Astrocyte of the cerebellum (primary cell): ENCODE measurements at places on chromosomes 11 and 22.

GRCh38 chr11:43736502-43737200 lies 56.1 kb downstream of the HSD17B12 start:
- peak; percentile 74 for DNase-seq

DNA sequence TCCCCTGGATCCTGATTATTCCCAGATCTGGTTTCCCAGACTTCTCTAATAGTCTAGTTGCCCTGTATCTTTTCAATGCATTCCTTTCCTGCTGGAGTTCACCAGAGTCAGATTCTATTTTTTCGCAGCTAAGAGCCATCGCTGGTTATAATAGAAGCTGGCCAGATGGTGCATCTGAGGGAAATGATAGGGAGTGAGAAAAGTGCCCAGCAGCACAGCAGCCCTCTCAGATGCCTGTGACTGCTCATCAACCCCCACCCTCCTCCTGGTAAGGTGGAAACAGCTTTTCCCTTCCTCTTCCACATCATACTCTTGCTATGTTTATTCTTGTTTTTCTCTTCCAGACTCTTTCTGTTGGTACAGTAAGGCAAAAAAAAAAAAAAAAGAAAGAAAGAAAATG lies 12.8 kb downstream of the OR8A1 start:
- no peak for DNase-seq

GRCh38 chr22:36285545-36285944 lies 32.6 kb downstream of the APOL1 start:
- no peak for DNase-seq

GRCh38 chr22:49703505-49703904 lies 124.2 kb downstream of the BRD1 start:
- no peak for DNase-seq

GRCh38 chr11:122721201-122721963 lies 65.9 kb downstream of the UBASH3B start:
- DNase-seq, result no peak

DNA sequence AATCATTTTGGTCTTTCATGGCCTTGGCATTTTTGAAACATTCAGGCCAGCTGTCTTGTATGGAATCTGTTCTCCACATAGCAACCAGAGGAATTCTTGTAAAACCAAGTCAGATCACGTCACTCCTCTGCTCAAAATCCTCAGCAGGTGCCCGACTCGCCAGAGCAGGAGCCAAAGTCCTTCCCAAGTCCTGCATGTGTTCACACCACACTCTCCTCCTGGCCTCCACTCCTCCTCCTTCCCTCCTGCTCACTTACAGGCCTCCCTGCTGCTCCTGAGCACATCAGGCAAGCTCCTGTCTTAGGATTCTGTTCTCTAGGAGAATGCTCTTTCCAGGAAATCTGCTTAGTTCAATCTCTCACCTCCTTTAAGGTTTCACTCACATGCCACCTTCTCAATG lies 6.9 kb upstream of the PSMC3 start:
- DNase-seq, result no peak

DNA sequence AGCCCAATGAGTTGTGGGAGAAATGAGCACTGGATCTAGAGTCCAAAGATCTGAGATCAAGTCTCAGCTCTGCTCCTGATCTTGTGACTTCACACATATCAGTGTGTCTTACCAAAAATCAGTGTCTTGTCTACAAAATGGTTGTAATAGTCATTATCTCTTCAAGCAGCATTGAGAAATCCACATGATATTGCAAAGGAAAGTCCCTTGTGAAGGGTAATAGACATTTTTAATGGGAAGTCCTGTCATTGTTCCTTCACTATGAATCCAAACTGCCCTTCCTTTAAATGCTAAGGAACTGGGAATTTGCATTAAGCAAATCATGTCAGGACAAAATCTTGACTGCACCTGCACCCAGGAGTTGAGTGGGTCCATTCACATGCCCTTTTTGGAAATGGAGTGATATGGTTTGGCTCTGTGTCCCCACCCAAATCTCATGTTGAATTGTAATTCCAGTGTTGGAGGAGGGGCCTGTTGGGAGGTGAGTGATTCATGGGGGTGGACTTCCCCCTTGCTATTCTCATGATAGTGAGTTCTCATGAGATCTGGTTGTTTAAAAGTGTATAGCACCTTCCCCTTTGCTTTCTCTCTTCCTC lies 51.1 kb downstream of the COMMD9 start:
- DNase-seq, result no peak

- peak; percentile 23 for DNase-seq
These were observed 74.6 kb downstream of the CELSR1 start for GRCh38 chr22:46462726-46463371.

DNA sequence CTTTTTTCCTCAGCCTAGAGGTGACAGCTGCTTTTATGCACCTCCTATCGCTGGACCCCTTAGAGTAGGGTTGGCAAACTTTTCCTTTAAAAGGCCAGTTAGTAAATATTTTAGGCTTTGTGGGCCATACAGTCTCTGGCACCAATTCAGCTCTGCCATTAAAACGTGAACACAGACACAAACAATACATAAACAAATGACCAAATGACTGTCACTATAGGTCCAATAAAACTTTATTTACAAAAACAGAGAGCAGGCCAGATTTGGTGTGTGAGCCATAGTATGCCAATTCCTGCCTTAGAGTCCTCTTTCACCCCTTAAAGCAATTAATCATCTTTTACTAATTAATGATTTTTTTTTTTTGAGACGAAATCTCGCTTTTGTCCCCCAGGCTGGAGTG lies 61.1 kb upstream of the RPS13 start:
- DNase-seq, result no peak

GRCh38 chr22:45786726-45787125 lies 115.1 kb downstream of the ATXN10 start:
- DNase-seq, result no peak

DNA sequence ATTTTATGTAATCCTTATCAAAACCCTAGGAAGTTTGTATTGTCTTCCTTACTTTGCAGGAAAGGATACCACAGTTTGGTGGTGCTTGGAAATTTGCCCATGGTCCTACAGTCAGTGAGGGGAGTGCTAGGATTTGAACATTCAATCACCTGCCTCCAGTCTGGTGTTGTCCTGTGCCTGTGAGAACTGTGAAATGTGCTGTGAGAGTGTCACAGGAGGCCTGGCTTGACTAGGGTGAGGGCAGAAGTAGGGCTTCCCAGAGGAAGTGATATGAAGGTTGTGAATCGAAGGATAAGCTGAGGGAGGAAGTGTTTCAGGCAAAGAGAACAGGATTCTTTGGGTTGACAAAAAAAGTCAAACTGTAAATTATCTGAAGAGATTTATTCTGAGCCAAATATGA lies 424.4 kb downstream of the TMEM135 start:
- no peak for DNase-seq

DNA sequence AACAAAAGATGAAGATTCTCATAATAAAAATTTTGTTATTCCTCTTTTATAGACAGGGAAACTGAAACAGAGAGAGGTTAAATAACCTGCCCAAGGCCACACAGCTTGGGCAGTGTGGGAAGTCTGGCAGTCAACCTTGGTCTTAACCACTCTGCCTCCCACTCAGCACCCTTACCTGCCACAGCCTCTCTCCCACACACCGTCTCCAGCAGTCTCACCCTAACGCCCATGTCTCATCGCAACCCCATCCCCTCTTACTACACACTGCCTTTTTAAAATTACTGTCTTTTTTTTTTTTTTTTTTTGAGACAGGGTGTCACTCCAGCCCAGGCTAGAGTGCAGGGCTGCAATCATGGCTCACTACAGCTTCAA lies 25.0 kb downstream of the ARRB1 start:
- no peak for DNase-seq

DNA sequence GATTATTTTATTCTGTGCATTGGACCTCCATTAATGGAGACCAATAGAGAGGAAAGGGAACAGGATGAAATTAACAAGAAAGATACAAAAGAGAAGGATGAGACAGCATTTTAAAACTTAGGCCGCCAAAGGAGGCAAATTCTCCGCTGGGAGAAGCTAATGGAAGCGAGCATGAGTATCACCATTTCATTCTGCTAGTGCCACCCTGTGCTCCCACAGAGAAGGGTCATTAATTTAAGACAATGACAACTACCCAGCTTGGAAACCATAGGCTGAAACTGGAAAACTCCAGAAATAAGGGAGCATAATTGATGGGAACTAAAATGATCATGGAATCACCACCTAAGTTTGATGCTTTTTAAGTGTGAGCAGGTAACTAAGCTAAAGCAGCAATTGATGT lies 69.2 kb downstream of the SLC36A4 start:
- no peak for DNase-seq

DNA sequence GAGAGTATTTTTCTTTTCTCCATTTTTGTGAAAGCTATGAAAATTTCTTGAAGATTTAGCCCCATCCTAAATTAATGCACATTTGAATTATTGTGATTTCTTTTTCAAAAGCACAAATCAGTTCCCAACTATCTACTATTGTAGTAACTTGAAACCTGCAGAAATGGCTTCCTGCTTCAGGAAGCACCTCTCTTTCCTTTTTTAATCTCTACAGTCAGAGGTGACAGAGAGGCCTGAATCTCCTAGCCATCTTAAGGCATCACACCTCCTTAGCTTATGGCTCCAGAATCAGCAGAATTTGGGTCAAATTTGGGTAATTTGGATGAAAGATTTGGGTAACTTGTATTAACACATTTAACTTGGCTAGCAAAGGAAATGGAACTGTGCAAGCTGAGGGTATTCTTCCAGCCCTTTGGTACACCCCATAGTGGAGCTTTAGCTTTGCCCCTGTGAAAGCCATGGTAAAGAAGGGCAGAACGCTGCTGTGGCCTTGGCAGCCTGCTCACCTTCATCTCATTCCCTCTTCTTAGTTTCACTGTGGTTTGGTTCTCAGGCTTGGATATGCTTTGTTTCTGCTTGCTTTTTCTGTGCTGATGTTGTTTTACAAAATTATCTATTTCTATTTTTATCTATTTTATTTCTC lies 16.2 kb downstream of the TBCEL start:
- DNase-seq, result no peak

GRCh38 chr11:2146051-2146450 lies 6.9 kb upstream of the IGF2 start:
- DNase-seq, result no peak

DNA sequence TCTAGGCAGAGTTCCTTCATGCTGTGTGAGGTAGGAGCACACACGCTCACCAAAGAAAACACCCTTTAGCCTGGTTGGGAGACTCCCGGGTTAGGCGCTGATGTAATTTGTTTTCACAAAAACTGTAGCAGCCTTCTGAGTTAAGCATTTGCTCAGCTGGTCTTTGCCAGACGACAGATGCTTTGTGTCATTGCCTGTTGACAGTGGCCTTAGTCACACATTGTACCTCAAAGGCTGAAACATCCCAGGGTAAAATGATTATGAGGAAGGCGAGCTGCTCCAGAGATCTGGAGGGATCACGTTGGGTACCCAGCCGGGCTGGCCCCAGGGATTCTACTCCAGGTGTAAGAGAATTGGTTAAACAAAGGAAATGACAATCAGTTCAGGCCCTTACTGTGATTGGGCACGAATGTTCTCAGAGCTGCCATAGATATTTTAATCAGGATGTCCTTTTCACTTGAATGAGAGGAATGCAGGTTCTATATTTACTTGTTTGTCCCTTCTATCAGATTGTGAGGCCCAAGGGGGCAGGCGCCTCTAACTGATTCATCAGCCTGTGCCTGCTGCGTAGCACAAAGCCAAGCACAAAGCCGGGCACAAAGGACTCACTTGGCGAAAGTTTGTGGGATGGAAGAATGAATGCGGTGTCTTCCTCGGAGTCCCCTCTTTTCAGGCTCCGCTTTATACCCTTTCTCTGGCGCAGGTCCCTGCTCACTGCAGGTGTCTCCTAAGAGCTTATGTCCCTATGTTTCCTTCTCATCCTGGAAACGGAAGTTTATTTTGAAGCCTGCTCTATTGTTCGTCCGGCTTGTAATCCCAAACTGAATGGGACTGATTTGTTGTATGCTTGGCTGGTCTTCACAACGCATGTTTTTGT lies 47.1 kb downstream of the ADM start:
- DNase-seq, result no peak

GRCh38 chr11:10780040-10780439 lies 28.7 kb downstream of the EIF4G2 start:
- no peak for DNase-seq

DNA sequence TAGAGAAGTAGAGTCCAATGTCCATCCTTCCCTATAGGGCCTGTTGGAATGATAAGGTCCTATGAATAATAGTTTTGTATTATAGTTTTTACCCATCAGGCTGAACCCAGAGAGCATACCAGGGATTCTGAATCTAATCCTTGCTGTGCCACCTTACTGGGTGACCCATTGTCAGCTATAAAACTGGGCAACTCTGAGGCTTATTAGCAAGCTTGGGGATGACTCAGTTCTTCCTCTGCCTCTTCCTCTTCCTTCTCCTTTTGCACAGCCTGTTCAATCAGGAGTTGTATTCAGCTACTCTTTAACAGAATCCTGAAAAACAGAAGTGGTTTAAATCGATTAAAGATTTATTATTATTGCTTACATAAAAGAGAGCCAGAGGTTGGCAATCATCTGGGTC lies 8.9 kb downstream of the HEPHL1 start:
- DNase-seq, result no peak

DNA sequence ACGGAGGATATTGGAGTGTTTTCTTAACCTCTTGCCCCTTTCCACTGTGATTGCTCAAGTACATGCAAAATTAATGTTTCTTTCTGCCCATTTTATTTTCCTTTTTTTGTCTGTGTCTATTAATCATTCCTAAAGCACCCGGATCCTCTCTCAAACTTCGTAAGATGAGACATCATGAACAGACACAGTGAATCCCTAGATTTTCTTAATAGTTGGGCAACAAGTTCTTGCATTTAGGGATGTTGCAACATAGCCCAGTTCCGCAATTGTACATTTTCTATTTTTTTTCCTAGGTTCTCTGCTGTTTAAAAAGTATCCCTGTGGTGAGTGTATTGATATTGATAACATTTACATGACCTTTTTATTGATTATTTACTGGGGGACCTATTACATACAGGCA lies 2.9 kb downstream of the FAM111A start:
- no peak for DNase-seq

DNA sequence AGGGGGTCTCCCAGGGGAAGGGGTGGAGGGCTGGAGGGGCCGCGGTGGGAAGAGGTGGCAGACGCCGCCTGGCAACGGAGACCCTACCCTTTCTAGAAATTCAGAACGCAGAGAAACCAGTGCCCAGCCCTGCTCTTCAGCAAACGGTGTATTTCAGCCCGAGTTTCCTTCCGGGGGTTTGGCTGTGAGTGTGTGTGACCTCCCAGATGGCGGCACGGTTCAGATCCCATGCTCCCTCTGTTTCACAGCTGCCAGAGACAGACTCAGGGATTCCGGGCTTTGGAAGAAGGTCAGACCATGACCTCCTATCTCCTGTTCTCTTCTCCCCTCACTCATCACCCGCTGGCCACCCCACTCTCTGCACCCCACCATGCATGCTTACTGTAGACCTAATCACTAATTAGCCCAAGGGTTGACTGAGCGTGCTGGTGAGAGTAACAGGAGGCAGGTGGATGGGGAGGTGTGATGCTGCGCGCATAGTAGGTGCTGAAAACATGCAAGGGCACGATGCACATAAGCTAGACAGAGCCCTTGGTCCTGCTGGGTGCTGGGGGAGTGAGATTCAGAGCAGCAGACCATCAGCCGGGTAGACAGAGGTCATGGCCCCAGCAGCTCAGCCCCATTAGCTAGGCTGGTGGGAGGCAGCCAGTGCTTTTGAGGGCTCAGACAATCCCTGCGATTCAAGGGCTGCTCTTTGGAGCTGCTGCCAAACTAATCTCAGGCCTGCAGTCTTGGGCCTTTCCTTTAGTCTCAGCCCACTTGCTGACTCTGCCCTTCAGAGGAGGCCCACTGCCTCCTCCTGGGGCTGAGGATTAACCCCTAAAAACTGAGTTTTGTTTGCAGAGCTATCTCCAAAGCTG lies 256.5 kb upstream of the CADM1 start:
- no peak for DNase-seq
